ENCODE measurements at places on chromosomes 7 and 10.

DNA sequence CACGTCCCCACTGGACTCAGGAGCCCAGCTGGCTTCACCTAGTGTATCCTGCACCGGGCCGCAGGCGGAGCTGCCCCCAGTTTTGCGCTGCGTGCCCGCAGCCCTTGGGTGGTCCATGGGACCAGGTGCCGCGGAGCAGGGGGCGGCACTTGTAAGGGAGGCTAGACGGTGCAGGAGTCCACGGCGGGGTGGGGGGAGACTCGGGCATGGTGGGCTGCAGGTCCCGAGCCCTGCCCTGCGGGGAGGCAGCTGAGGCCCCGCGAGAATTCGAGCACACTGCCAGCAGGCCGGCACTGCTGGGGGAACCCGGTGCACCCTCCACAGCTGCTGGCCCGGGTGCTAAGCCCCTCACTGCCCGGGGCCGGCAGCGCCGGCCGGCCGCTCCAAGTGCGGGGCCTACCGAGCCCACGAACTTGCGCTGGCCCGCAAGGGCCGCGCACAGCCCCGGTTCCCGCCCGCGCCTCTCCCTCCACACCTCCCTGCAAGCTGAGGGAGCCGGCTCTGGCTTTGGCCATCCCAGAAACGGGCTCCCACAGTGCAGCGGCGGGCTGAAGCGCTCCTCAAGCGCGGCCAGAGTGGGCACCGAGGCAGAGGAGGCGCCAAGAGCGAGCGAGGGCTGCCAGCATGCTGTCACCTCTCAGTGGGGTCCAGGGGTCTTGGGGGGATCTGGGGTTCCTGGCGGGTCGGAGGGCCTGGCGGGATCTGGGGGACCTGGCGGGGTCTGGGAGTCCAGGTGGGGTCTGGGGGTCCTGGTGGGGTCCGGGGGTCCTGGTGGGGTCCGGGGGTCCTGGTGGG lies 81.4 kb downstream of the VIPR2 start:
- no peak for DNase-seq

- no peak for DNase-seq
Observed at GRCh38 chr10:34444223-34445183, 370.6 kb downstream of the PARD3 start.

DNA sequence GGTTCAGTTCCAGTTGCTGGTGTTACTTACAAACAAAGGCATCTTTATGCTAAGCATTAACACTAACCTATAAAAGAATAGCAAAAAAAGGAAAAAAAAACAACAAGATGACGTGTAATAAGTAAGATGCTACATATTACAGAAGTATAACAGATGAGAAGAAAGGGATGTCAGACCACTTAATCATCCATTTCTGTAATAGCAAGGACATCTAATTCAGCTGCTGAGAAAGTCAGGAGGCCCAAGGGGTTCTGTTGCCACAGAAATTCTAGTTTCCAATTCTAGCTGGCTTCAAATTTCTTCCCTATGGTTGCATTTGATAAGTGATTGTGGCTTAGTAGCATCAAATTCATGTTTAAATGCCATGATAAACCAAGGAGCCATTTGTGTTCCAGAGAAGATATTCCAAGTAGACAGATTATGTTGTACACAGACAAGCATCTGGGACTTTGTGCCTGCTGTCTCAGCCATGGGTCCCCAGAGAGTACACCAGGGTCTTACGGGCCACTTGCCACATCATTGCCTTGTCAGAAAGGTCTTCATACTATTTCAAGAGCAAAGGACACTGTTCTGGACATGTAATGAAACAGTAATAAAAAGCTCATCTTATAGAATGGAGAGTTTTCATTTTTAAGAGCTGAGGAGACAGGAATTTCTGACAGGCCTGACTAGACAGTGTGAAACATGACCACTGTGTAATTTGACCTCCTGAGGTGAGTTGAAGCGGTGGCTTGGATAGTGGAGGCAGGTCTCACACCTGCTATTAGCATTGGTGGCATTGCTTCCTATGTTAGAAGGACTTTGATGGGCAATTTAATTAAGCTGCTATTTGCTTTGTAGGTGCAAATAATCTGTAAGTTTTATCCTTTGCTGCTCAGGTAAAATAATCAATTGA lies 4.2 kb upstream of the ASB4 start:
- DNase-seq, result no peak

DNA sequence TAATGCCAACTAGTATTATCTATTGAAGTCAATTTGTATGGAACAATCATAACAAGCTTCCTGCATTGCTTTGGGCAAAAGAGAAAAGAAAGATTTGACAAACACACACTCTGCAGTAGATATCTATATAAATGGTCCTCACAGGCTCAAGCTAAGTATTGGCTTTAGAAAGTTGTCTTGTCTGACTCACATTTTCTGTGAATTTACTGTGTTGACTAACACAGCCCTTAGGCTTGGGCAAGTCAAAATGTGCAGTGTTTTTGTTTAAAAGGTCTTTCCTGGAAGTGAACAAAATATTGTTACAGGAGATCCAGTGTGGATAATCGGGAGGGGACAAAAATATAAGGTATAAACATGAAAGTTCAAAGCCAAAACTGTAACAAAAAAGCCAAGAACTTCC lies 194.4 kb downstream of the RELN start:
- DNase-seq, result no peak

DNA sequence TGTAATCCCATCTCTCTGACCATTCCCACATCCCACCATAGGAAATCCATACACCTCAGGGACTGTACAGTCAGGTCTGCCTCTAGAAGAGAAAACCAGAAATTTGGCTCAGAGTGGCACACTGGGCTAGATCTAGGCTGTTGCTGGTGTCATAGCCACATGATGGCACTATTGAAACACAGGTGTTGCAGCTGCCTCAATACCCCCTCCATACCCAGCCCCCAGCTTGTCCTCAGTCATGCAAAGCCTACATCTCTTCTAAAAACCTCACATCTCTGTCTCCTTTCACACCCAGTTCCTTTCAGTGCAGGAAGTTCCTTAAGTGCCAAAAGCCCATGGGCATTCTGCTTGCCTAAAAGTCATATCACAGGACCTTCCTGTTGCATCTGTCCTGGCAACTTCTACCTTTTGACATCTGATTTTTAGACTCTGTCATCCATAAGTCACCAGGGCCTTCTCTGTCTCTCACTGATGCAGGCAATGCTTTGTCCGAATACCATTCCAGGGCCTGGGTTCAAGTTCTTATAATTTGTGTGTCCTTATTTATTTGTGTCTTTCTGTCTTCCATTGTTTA lies 27.0 kb upstream of the HIBADH start:
- no peak for DNase-seq

- no peak for DNase-seq
Observed at GRCh38 chr10:124417895-124418725, 613 bp downstream of the OAT start.
